ENCODE measurements at places on chromosomes 5 and 9.

DNA sequence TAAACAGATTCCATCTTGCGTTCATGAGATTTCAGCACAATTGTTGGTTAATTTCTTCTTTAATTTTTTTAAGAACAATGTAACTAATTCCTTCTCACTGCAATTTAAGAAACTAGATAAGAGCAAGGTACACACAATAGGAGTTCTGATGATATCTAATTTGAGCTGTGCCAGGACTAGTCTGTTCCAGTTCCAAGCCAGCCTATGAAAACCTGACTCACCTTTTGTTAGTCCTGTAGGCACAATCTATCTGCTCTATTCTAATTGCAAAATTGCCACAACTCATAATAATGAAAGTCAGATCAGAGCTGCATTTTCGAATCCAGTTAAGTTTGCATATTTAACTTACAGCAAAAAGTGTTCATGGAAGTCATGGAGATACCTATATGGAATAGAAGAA lies 494.1 kb upstream of the TUSC1 start:
- no peak for DNase-seq

GRCh38 chr5:139634028-139634325 lies 14.2 kb upstream of the CXXC5 start:
- DNase-seq: no peak

- DNase-seq: peak; percentile 73
These were observed 38.4 kb downstream of the EBF1 start for GRCh38 chr5:159061179-159061796.

DNA sequence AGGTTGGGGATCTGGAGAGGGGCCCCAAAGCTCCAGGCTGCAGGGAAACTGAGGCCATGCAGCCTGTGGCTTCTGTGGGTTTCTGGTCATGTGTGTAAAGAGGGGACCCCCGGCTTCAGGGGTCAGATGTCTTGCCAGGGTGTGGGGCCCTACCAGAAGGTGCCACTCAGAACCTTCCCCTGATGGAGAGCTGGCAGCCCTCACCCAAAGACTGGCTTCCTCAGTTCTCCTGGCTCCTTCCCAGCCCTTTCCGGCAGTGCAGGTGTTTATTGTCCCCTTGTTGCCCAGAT lies 11.6 kb upstream of the LAMC3 start:
- no peak for DNase-seq

DNA sequence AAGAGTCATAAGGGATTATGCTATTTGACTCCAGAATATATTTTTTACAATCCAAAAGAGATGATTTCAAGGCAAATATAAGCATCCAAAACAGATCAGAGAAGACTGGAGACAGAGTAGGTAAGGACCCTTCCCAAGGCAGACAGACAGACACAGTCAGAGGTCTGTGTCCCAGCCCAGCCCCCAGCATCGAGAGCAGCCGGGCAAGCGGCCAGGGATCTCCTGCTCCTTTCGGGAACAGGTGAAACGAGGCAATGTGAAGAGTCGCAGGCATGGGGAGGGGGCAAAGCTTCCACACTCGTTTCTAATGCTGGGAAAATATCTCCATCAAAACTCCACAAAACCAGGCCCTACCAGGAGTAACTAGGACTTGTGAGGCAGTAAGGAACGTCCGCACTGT lies 5.8 kb downstream of the PAEP start:
- no peak for DNase-seq

GRCh38 chr5:103013933-103014552 lies 105.9 kb downstream of the GIN1 start:
- no peak for DNase-seq

GRCh38 chr5:56357426-56357825 lies 124.3 kb upstream of the ANKRD55 start:
- DNase-seq: no peak

DNA sequence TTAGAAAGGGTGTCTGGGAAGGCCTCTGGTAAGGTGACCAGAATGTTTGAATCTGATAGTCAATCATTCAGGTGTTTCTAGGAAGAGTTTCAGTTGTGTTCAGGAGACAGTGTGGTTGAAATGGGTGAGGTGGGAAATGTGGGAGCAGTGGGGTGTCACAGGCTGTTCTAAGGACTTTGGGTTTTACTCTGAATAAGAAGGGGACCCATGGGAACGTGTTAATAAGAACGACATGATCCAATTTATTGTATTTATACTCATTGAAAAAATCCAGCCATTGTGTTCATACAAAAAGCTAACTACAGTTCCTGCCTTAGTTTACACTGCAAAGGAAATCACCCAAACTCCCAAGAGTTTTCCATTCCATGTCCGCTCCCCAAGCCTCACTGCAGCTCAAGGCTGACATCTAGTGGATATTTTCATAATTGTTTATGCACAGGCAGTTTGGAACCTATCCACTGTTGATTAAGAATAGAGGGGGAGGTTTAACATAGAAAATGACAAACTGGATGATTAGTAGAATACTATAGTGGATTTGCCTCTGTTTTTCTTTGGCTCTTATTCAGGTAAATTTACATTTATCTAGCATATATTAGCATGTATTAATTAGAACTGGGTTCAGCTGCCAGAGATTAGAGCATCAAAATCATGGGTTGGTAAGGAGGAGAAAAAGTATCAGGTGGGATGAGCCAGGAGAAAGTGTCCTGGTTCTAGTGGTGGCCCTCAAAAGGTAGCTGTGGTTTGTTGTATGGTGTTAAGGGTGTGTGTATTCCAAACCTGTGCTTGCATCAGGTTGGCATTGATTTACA lies 17.7 kb downstream of the CAVIN4 start:
- peak; percentile 82 for DNase-seq
